ENCODE measurements at places on chromosomes 16 and 17.
A peak's percentile ranks its signal among the peaks of the same experiment; 100 is the strongest.

DNA sequence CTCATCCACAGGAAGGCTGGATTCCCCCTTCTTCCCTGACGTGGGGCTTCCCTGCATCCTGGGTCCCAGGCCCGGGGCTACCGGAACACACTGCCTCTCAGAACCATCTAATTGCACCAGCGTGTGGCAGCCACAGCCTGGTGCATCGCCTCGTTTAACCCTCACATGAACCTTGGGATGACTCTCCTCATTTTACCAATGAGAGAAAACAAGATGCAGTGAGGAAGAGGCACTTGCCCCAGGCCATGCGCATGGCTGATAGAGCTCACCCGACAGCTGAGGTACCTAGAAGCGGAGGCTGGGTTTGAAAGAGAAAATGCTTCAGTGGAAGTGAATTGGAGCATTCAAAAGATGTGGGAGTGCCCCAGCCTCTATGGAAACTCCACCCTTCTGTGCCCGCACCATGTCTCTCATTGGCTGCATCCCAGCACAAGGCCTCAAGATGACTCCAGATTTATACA, 162.3 kb downstream of the KATNIP start:
- DNase-seq: no peak

GRCh38 chr16:71594000-71594646, 17.2 kb upstream of the TAT start:
- no peak for DNase-seq

DNA sequence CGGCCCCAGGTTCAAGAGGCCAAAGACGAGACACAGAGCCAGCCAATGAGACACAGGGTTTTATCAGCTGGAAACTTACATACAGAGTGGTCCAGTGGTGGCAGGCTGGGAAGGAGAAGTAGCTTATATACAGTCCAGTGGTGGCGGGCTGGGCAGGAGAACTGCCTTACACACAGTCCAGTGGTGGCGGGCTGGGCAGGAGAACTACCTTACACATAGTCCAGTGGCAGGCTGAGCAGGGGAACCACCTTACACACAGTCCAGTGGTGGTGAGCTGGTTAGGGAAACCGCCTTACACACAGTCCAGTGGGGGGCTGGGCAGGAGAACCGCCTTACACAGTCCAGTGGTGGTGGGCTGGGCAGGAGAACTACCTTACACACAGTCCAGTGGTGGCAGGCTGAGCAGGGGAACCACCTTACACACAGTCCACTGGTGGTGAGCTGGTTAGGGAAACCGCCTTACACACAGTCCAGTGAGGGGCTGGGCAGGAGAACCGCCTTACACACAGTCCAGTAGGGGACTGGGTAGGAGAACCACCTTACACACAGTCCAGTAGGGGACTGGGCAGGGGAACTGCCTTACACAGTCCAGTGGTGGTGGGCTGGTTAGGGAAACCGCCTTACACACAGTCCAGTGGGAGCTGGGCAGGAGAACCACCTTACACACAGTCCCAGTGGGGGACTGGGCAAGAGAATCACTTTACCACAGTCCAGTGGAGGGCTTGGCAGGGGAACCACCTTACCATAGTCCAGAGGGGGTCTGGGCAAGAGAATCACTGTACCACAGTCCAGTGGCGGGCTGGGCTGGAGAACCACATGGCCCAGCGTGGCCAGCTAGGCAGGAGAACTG, 90.9 kb downstream of the GAS7 start:
- no peak for DNase-seq

DNA sequence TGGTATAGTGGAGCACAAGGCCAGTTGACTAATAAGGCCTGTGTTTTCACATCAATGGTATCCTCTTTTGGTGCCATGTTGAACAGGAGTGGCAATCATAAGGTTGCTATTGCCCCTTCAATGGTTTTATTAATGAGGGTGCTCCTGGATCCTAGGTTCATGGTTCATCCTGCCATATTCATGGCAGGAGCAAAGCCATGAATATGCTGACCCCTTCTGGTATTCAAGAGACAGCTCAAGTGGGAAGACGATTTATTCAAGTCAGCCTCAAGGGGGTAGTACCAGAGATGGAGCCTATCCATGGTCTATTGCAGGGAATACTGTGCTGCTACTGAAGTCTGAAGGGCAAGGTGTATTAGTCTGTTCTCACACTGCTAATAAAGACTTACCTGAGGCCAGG, 2.6 kb downstream of the ABCA9 start:
- DNase-seq: no peak

- no peak for DNase-seq
Observed at GRCh38 chr17:52837492-52837891, 679.0 kb upstream of the CA10 start.

DNA sequence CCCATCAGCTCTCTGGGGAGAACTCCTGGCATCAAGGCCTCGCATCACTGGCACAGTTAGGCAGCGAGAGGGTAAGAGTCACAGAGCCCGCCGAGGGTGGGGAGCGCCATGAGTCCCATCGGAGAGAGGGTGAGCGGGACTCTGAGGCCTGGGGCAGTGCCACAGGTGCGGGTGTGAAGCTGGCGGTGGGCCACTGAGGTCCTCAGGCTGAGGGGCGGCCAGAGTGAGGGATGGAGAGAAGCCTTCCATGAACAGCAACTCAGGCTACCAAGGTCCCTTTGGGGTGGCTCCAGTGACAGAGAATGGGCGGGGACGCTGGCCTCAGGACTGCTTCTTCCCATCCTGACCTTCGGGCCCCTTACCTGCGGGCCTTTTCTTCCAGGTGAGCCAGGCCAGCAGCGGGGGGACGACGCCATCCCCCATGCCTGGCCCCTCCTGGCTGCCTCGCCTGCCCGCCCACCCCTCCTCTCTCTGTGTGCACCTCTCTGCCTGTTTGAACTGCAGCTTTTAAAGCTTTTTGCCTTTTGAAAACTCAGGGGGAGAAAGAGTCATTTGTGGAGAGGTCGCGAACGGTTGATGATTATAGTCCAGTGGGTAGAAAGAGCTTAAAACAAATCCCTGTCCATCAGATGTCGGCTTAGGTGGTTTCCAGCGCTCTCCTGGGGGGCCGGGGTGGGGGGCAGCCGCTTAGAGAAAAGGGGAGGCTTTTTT, 149.3 kb upstream of the GSE1 start:
- no peak for DNase-seq

DNA sequence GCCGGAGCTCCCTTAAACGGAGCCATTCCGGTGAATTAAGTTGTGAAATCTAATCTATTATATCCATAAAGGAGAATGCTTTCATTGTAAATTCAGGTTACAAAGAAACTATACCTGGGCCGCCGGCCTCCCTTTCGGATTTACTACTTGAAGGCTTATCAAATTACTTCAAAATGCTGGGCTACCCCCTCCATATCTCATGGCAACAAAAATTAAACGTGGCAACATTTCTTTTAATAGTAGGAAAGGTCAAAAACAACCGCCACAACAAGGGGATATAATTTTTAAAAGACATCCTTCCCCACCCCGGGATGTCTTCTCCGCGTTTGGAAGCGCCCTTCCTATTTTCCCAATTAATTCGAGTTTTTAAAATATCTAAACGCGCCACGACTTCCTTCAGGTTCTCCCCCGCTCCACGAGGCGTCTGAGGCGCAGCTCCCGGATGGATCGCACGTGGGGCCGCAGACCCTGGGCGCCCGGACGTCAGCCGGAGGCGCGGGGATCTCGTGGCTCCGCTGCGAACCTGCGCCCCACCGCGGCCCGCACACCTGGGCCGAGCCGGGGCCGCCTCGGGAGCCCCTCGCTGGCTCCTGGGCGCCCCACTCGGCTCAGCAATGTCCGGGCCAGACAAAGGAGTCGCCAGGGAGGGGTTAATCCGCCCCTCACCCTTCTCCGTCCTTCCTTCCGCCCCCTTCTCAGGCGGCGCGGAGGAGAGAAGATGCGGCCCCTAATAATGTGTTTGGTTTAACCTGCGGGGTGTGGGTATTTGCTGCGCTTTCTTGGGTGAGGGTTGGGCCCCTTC, 47.4 kb upstream of the SLC38A10 start:
- no peak for DNase-seq

DNA sequence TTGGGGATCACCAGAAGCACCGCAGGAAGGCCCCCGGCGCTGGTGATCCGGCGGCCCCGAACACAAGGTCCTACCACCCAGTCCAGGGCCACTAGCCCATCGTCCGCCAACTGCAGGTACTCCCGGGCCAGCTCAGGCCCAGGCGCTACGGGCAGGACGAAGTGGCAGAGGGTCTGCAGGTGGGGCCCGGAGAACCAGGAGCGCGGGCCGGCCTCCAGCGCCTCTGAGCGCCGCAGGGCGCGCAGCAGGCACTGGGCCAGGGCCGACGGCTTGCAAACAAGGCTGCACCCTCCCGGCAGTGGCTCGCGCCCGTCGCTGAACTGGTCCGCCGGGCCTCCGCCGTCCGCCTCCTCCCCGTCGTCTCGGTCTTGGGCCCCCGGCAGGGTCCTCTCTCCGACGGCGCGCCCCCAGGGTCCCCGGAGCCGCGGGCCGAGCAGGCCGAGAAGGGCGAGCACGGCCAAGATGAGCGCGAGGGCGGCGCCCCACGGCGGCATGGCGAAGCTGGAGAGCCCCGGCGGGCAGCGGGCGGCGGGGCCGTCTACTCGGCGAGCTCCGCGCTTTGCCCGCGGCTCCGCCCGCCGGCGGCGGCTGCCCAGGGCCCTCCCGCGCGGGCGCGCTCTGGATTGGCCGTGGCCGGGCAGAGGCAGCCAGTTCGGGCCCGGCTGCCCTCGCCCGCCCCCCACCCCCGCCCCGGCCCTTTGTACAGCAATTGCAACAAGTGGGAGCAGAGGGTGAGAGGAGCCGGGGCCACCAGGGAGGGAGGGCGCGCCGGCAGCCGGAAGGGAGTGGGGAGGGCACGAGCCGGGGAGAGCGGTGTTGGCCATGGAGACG, at the start of gene ABHD15:
Gene ABHD15, minus strand, starts transcription at position 565 of the 831 bp plus-strand sequence. Its CDS starts 71 bp downstream, at position 494.
- peak; percentile 17 for DNase-seq

DNA sequence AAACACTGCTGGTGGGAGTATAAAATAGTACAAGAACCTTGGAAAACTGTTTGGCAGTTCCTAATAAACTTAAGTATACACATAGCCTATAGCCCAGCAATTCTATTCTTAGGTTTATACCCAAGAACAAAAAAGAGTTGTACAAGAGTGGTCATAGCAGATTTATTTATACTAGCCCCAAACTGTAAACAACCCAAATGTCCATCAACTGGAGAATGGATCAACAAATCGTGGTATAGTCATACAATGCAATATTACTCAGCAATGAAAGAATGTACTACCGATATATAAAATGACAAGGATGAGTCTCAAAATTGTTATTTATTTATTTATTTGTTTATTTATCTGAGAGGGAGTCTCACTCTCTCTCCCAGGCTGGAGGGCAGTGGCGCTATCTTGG, 23.1 kb downstream of the GNGT2 start:
- no peak for DNase-seq

GRCh38 chr17:66580956-66581391, 253.9 kb upstream of the CACNG5 start:
- DNase-seq: no peak

- no peak for DNase-seq
Observed at GRCh38 chr16:67678354-67679023, 11.9 kb downstream of the C16orf86 start.

DNA sequence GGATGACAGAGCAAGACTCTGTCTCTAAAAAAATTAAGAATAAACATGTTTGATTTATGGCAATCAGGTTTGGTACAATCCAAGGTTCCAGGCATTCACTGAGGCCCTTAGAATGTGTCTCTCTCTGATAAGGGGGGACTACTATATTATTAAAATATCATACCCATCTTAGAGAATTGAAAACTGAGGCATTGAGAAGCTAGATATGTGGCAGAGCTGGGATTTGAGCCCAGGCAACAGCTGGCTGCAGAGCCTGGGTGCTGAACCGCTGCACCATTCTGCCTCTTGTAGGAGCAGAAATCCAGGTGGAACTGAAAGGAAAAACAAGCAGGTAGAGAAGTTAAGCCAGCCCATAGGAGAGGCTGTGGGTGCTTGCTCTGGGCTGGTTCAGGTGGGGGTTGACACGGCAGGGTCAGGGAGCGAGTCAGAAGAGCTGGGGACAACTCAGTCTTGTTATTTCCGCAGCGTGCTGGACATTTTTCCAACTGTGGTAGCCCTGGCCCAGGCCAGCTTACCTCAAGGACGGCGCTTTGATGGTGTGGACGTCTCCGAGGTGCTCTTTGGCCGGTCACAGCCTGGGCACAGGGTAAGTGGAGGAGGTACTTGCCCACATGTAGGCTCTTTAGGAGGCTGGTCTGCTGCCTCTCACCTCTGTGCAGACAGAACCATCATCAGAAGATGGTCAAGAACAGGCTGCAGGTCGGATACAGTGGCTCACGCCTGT, 62.5 kb downstream of the WIPI1 start:
- DNase-seq: no peak

GRCh38 chr16:47664653-47665325, 203.7 kb downstream of the PHKB start:
- DNase-seq: no peak

DNA sequence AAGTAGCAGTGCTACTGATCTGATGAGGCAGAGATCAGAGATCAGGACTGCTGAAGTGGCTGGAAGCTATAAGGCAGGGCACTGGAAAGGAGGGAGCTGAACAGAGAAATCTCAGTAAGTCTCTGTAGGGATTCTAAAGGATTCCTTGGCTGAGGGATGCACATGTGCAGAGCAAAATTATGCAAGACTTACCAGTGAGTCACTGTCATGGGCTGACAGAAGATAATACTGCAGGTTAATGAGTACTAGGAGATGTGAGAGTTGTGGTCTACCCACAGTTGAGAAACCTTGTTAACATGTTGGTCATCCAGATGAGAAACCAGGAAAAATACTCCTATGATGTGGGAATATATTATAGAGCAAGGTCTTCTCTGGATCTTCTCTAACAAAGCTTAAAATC, 378.1 kb downstream of the HAPSTR1 start:
- DNase-seq: no peak

DNA sequence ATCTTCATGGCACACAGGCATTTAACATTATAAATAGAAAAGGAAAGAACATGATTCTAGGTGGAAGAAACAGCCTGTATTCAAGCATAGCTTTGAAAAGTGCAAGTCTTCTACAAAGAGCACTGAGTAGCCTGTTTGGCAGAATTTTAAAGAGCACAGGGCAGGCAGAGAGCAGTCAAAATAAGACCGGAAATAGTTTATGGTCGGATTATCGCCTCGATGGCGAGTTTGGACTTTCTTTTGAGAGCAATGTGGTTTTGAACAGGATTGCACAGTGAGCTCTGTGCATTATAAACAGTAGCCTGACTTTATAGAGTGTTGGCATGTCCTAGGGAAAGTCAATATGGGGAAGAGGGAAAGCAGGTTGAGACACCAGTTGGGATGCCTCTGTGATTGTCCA, 6.2 kb upstream of the TMEM100 start:
- DNase-seq: no peak

DNA sequence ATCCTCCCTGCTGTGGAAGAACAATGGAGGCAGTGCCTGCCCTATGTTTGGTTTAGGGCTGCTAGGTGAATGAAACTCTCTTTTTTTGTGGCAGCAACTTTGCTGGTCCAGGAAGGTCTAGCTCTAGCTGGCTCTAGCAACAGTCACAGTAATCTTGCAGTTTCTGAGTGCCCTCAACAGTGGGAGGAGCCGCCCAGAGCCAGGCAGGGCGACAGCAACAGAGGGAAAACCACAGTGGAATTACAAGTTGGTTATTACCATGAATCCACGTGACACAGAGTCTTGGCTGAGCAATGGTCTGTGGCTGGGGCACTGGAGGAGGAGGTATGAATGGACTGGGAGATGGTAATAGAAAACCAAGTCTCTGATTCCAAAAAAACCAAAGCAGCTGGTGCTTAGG, 10.3 kb downstream of the HSPB9 start:
- no peak for DNase-seq

- no peak for DNase-seq
Observed at GRCh38 chr16:59964232-59964924, 1230.3 kb upstream of the GOT2 start.
